HFF-Myc (cell line): ENCODE measurements at places on chromosomes 6 and 20.

GRCh38 chr6:72650081-72650745 lies 28.3 kb downstream of the KCNQ5 start:
- DNase-seq = no peak

GRCh38 chr20:62243906-62244515 lies 5.7 kb downstream of the OSBPL2 start:
- DNase-seq = no peak

DNA sequence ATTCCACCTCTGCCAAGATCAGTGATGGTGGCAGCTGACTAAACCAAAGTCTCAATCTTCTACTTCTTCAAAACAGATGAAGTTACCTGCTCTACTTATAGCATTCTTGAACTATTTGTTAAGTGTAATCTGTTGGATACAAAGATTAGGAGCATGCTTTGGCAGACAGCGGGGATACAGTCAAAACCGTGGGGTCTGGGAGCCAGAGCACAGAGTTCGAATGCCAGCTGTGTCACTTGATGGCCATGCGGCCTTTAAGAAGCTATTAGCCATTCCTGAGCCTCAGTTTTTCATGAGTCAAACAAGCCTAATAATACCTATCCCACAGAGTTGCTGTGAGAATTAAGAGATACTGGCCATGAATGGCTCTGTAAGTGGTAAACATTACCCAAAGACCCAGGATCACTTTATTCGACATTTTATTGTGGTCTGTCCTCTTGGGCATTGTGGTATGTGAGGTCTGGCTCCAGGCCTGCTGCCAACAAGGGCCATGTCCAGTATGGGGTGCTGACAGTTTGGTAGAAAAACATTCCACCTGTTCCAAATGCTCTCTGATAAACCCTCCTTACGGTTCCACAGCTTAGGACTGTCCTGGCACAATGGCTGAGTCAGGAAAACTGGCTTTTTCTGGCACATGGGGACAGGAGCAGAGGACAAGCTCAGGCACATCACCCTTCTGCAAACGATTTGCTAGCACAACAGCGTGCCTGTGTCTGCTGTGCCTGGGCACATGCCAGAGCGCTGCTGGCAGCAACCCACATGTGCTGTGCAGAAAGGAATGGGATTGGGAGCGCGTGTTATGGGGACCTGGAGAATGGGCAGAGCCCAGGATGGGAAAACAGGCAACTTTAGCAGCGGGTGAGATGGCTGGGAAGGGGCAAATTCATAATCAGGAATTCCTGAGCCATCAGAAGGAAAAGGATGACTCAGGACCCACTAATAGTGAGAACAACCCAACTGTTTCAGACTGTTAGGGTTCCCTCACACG lies 15.7 kb upstream of the FAM83C start:
- peak; percentile 78 for DNase-seq

DNA sequence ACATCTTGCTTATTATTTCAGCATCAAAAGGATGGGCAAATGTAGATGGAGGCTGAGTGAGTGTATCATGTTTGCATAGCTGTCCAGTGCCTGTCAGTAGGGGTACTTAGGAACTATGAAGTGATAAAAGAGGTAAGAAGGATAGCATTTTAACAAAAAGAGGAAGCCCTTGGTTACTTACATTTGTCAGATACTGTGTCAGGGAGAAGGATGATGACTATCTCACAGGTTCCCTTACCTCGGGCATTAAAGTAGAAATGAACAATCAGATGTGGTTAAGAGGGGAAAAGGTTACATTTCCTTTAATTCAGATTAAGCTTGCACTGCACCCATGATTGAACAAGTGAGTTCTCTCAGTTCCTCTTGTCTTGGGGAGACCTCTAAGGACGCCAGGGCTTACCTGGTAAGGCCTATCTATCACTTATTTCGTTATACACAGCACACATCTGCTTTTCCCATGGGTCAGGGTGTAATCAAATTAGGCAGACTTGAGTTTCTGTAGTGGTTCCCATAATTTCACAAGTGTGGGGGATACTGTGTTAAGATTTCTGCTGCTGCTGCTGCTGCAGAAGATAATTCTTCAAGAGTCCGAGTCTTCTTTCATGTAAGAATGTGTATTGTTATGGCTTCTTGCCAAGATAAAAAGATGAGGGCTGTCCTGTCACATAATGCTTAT lies 4.5 kb downstream of the FOXO3 start:
- no peak for DNase-seq

- peak; percentile 80 for DNase-seq
Measured at GRCh38 chr6:23003671-23004467, 434.5 kb downstream of the HDGFL1 start.

- DNase-seq = no peak
Measured at GRCh38 chr6:109580519-109580918, 97.5 kb upstream of the ZBTB24 start.

- no peak for DNase-seq
Measured at GRCh38 chr6:72151742-72152141, 265.4 kb downstream of the RIMS1 start.

GRCh38 chr6:150875841-150876240 lies 10.3 kb downstream of the MTHFD1L start:
- DNase-seq = no peak

DNA sequence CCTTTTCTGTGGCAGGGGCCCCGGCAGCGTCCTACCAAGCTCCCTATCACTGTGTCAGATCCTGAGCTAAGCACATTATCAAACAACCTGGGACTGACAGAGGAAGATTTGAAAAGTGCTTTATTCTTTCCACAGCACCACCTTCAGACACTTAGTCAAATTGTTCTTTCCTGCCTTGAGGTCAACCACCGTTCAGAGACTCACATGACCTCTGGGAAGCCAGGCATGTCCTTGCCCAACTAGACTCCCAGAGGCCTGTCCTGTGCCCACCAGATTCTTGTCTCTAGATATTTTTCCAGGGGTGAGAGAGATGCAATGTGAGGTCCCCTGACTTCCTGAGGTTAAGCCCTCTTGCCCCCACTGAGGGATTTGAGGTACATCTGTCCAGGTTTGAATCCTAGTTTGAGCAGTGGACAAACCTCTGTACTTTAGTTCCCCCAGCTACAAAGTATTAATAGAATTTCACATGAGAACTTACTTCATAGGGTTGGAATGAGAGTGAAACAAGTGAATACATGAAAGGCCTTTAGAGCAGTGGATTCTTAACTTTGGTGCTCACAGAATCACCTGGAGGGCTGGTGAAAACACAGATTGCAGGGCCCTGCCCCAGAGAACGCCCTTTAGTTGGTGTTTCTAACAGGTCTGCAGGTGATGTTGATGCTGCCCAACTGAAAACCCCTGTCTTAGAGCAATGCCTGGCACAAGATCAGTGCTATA lies 179.8 kb downstream of the CLIC5 start:
- DNase-seq = no peak

DNA sequence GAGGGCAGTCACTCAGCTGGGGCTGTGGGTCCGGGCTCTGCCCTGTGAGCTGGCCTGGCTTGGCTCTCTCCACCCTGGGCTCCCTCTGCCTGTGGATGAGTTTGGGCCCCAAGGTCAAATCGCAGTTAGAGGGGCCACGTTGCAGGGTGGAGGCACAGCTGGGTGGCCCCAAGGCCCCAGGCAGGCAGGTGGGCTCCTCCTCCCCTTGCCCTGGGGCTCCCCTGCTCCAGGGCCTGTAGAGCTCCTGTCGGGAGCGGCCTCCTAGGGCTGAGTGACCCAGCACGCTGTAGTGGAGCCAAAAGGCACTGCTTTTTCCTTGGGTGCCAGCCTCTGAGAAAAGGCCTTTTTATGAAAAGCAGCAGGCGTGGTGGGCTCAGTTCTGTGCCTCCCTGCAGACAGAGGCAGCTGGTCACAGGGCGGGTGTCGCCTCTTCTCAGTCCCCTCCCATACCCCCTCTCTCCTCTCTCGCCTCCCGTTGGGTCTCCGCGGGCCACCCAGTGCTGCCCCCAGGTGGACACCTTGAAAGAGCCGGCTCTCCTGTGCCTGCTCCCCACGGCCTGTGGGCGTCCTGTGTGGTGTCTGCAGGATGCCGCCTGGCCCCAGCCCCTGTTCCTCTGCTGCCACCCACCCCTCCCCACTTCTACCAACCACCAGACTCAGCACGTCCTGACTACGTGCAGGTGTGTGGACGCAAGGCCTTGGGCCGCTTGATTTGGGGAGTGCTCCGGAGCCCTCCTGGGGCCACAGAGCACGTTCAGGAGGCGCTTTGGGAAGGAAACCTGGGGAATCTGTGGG lies 13.2 kb downstream of the SS18L1 start:
- no peak for DNase-seq

DNA sequence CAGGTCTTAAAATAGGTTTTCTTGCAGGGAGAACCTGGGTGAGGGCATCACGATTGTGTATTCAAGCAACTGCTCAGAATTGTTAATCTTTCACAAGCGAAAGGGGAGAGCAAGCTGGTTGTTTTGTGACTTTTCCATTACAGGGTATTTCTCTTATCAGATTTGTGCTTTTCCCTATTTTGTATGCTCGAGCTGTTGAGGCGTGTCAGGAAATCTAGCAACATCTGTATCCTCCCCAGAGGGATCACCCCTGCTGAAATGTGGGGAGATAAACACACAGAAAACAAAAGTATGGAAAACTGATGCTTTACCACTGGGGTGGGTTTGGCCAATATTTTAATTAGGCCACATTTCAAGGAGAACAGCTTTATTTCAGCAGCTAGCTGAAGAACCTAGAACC lies 187.0 kb downstream of the DTNBP1 start:
- DNase-seq = no peak

DNA sequence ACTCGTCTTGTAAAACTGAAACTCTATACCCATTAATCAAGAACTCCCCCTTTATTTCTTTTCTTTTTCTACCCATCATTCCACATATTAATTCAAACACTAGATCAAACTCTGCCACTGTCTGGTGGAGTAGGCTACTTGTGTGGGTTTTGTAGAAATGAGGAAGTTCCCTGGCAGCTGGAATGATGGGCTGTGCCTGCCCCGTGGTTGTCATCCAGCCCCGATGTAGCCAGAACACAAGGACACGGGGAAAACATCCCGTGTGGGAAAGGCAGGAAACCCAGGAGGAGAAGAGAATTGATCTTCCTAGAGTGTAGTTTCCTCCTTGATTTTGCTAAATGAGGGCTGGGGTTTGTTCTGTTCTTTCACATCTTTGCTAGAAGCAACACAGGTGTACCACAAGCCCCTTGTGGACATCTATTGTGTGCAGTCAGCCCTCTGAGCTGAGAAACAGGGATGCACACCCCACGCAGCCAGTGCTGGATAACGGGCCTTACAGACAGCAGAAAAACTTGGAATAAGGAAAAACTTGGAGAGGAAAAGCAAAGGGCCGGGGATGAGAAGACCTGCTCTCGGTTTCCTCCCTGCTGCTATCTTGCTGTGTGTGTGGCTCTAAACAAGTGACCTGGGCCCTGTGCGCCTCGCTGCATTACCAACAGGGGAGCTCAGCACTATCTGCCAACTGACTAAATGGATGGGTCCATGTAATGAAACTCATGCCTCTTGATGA lies 88.0 kb downstream of the SCML4 start:
- DNase-seq = no peak

DNA sequence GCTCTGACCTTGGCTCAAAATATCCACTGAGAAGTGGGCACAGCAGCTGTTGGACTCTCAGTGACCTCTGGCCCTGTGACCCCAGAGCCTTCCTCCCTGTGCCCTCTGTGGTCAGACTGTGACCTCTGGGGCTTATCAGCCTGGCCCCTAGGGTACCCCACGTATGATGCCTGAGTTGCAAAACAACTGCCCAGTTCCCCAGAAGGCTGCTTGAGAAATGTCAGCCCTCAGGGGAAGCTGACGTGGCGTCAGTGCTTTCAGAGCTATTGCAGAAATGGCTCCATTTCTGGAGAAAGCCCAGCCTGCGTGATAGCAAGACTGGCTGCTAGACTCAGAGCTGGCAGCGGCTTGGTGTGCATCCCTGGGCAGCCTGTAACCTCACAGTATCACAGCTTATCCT lies 31.5 kb upstream of the TGM2 start:
- DNase-seq = no peak

- DNase-seq = no peak
Measured at GRCh38 chr6:22164236-22164635, 132.6 kb downstream of the PRL start.

DNA sequence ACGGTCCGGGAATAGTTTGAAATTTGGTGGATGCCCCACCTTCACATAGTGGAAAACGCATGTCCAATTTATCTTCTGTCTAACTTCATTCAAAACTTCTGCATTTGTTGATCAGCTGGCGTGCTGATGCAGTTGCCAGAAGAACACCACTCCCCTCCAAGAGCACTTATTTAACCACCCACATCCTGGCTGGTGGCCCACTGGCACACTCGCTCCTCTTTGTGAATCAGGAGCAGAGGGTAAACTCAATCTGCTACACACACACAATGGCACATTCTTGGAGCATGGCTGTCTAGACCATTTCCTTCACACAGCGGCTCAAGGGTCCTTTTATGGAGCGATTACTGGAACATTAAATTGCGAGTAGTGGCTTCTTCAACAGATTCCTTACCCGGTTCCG lies 55.1 kb upstream of the CEP162 start:
- peak; percentile 10 for DNase-seq

- no peak for DNase-seq
Measured at GRCh38 chr6:106546691-106547414, 82.4 kb downstream of the RTN4IP1 start.

DNA sequence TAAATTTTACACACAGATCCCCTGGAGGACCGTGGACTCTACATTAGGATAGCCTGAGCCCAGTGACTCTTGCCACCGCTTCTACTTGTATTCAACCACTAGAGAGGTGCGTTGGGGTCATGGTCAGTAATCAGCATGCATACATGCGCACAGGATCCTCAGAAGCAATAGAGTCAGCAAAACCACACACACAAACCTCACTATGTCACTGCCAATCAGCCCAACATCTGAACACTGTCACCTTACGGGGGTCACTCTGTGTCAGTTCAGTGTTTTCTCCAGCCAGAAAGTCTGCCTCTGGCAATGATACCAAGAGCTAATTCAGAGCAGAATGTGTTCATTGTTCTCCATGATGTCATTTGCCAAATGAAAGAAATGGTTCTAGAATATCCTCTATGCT lies 225.3 kb downstream of the KHDC1L start:
- no peak for DNase-seq

DNA sequence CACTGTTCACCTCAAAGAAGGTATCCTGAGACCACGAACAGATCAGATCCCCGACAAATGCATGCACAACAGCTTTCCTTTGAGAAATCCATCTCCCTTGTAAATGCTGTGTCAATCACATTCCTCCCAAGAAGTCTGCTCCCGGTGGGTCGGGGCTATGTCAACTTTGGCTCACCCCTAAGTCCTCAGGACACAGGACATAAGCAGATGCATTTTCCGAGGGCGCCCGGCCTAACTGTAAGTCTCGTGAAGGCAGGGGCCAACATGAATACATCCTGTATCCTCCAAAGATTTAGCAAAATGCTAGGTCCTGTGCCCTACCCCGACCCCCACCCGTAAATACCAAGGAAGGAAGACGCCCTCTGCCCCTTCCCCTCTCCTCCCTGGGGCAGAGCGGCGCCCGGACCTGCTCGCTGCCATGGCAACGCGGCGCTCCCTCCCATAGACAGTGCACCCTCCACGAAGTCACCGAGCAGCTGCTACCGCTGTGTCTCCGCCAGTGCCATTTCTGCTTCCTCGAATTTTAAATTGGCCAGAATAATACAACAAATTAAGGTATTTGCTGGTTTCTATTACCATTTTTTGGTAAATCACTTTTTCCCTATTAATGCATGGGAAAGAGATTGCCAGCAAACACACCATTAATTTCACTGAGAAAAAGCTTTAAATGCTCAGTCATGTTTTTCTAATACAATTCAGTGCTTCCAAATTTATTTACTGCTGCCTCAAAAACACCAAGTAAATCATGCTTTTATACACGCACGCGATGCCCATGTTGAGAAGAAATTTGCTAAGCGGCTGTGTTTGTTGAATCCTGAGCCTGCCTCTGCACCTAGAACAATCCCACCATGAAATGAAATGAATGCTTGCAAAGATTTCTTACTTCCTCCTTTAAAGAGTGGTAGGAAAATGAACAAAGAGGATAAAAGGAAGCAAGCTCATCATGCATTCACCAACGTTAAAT lies 100.6 kb downstream of the PCSK2 start:
- no peak for DNase-seq
